Endothelial cell of coronary artery (primary cell): ENCODE measurements at places on chromosomes 7 and 10. TPM values are rescaled to one million over a fixed set of nuclear protein-coding genes. Genes with fewer than 3 reads are reported as not detected.

C10orf105 gene
- total RNA-seq: not detected in 2 replicates

OLAH gene
- total RNA-seq: 0.09 and 5.4 TPM in 2 replicates

LBX1 gene
- not detected in 2 replicates for total RNA-seq

SPAM1 gene
- total RNA-seq: not detected in 2 replicates
